Stimulated activated CD4-positive, alpha-beta T cell treated with anti-CD3 and anti-CD28 coated beads, Interleukin-4, amount 100 ng/mL, for 48 hours (primary cell): ENCODE measurements at places on chromosomes 2 and 18.

- peak; percentile 25 for DNase-seq
Observed at GRCh38 chr2:26018184-26019055, 15.5 kb upstream of the RAB10 start.

- no peak for DNase-seq
Observed at GRCh38 chr2:71843391-71843850, 304.2 kb downstream of the CYP26B1 start.

DNA sequence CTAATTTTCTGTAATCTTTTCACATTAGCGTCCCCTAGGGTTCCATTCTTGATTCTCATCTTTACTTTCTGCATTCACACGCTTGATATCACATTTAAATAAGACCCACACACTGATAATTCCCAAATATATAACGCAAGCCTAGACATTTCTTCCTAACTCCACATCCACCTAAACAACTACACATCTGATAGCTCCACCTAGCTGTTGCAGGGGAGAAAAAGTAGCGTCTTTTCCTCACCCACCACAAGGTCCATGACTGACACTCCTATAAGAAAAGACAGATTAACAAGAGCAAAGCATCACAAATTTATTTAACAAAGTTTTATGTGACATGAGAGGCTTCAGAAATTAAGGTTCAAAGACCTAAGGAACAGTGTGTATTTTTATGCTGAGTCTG, 862.2 kb upstream of the DDX18 start:
- no peak for DNase-seq

GRCh38 chr2:62456721-62457539, 49.1 kb downstream of the TMEM17 start:
- DNase-seq, result peak; percentile 57

GRCh38 chr2:43542285-43542933, 53.4 kb downstream of the THADA start:
- no peak for DNase-seq

DNA sequence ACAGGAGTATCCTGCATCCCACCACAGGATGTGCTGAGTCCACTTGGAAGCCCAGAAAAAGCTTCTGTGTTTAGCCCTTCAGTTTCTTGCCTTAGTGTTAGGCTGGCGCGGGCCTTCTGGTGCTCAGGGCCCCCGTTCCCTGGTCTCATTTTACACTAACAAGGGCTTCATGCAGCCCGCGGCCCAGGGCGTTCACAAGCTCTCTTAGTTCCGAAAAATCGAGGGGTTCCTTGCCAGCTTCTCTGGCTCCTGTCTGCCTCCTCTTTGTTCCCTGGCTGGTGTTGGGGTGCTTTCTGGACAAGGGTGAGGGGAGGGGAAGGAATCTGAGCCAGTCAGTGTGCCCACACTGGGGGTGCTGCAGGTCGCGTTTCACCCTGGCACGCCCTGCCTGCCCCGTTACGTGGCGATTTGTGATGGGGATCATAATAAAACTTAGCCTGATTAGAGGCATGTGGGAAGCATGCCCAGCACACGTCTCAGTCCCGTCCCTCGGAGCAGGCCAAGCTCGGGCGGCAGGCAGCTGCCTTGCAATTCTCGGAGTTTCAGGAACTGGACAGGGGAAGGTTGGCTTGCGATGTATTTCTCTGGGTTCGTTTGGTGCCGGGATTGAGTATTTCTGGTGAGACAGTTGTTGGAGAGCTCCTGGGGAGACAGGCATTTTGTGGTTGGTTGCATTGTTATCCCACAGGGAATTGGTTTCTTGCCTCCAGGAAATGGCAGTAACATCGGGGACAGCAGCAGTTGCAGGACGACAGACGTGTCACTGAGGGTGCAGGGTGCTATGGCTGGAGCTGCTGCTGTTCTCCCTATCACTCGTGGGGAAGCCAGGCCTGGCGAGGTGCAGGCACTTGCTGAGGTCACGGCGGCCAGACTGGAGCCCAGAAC, 22.9 kb downstream of the SH3BP4 start:
- DNase-seq, result no peak

- no peak for DNase-seq
Observed at GRCh38 chr2:112000399-112001135, 54.5 kb upstream of the TMEM87B start.

- no peak for DNase-seq
Observed at GRCh38 chr2:27270670-27271069, 4.6 kb upstream of the DNAJC5G start.

DNA sequence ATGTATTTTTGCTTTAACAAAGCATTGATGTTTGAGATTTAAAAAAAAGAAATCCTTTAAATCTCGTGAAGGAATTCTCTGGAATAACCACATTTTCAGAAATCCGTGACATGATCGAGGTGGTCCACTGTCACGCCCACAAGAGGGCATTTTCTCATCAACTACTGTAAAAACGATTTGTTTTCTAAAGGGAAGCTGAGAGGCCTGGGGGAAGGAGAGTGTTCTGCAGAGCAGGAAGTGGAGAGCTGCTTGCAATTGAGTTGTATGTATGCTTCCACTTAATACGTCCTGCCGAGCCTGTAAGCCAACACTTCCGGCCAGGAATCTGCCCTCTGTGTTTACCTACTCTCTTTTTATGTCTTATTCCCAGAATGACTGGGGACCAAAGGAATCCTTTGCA, 19.4 kb downstream of the KLHL29 start:
- DNase-seq, result no peak

DNA sequence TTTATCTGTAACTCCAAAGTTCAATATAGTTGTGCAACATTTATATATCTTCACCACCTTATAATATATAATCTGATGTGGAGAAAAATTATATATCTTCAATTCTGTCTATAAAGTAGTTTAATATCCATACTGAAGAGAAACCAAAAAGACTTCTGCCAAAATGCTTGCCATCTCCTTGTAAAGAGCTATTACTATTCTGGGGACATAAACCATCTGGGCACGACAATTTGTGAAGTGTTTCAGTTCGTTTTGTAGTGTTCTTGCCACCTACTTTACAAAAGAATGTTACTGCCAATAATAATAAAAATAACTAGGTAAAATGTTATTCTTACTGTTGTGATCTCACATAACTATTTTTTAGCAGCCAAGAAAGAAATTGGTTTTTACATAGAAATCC, 45.1 kb downstream of the SCN1A start:
- no peak for DNase-seq

DNA sequence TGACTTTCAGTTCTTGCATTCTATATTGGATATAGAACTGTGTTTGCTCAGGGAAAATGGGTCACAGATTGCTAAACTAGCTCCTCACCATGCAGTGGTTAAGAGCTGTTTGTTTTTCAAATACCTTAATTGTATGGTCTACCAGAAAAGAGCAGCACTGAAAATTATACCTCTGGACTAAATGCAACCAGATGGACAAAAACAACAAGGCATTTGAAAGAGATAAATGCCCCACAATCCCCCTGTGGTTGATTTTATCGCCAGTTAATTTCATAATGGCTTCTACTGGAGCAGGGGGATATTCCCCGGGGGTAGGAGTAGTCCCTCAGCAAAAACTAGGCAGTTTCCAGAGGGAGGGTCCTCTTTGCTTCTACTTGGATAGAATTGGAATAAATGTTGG, 267.9 kb upstream of the TNP1 start:
- no peak for DNase-seq

GRCh38 chr2:216525972-216526371, 27.3 kb downstream of the RPL37A start:
- no peak for DNase-seq

GRCh38 chr2:64485331-64485730, 31.4 kb downstream of the LGALSL start:
- no peak for DNase-seq

- peak; percentile 18 for DNase-seq
Observed at GRCh38 chr2:11343650-11344341, 640 bp downstream of the ROCK2 start.

- no peak for DNase-seq
Observed at GRCh38 chr18:55588111-55588869, at the start of gene TCF4. Gene TCF4 (minus strand): TSS chr18:55588192. CDS start chr18:55587116, 1,076 bp downstream.

DNA sequence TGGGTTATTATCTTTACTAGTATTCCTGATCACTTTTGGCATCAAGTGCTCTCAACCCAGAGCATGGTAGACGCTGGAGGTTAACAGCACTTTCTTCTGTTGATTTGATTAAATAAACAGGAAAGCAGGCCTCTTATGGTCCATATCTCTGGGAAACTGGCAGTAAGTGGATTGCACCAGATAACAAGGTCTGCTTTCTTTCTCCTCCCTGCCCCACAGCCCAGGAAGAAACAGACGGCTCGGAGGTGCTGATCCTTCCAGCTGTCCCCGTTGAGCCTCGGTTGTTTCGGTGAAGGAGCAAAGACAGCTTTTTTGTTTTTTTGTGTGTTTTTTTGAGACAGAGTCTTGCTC, 100.8 kb upstream of the KCTD1 start:
- no peak for DNase-seq

DNA sequence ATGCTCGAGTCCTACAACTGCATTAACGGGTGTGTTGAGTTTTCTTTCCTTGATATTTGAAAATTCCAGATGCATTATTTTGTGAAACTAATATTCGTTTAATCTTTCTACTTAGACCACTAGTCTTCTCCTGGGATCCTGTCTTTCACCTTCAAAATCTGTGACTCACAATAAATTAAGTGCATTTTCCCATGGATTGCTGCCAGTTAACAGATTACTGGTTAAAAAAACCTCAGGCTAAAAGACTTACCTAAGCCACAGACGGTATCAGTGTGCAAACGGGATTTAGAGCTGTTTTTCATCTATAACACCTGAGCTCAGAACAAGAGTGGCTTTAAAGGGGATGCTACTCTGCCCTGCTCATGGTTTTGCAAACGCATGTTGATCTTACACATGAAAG, 10.2 kb downstream of the FECH start:
- no peak for DNase-seq

- DNase-seq, result no peak
Observed at GRCh38 chr2:72745679-72746368, 80.0 kb downstream of the EXOC6B start.

DNA sequence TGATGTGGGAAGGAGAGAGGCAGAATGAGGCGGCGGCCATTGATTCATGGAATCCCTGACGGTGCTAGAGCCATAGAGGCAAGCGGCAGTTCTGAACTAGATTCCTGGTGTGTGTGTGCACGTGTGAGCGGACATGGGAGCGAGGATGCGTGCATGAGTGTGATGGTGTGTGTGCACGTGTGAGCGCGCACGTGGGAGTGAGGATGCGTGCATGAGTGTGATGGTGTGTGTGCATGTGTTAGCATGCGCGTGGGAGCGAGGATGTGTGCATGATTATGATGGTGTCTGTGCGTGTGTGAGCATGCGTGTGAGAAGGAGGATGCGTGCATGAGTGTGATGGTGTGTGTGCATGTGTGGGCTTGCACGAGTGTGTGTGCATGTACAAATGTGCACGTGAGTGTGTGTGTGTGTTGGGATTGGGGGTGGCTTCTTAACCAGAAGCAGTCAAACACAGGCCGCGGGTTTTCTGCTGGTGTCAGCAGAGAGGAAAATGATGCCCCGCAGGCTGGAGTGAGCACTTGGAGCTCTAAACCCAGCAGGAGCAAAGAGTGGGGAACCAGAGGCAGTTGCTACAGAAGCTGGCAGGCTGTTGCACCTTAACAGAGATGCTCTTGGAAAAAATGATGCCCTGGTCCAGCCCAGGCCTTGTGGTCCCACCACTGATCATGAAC, 29.5 kb downstream of the DIPK1C start:
- DNase-seq, result no peak

DNA sequence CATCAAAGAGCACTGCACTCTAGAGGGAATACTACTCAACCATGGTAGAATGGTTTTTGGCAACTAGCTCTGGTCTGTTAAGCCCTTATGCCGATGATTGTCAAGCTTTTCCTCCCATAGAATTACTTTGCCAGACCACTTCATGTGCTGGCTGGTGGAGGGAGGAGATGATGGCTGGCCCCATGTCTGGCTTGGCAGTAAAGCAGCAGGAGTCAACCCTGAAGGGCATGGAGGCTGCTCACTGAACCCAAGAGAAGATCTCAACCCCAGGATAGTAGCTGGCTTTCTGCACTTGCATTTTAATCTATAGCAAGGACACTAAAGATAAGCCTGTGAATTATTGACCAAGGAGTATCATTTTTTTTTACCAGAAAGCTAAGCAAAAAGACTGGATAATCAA, 309.9 kb downstream of the PIEZO2 start:
- no peak for DNase-seq

GRCh38 chr2:48530033-48530811, at the start of gene STON1:
Gene STON1 (plus strand): TSS chr2:48530154. CDS start chr2:48580634, 50,480 bp downstream.
- no peak for DNase-seq

DNA sequence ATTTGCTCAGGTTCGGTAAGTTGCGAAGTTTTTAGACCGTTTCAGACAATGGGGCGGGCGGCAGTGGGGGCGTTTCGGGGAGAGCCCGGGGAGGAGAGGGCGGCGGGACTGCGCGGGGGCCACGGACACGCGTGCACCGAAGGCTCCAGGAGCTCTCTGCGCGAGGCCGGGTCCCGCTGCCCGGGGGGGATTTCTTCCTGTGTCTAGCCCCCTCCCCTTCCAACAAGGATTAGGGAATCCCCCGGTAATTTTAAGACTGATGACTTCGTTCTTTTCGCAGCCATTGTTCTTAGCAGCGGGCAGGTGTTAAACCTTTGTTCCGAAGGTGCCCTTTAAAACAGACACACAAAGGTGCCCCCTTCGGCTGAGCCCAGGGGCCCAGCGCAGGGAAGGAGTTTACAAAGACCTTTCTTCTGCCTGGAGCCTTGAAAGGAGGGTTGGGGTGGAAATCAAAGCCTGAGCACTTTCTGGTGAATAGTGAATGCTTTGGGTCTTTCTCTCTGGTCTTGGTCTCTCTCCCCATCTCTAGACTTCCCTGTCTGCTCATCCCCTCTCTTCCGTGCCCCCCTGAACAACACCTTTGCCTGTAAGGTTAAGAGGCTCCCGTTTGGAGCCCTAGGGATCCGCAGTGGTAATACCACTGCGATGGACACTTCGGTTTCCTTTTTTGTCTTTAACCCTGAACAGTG, 2.1 kb downstream of the TRIB2 start:
- DNase-seq, result no peak

GRCh38 chr2:45857275-45857609, 205.8 kb downstream of the PRKCE start:
- no peak for DNase-seq

- DNase-seq, result no peak
Observed at GRCh38 chr2:126698376-126698775, 42.4 kb downstream of the GYPC start.

GRCh38 chr2:206422493-206422892, 20.8 kb upstream of the ADAM23 start:
- no peak for DNase-seq

GRCh38 chr2:23449413-23449812, 64.4 kb downstream of the KLHL29 start:
- no peak for DNase-seq

DNA sequence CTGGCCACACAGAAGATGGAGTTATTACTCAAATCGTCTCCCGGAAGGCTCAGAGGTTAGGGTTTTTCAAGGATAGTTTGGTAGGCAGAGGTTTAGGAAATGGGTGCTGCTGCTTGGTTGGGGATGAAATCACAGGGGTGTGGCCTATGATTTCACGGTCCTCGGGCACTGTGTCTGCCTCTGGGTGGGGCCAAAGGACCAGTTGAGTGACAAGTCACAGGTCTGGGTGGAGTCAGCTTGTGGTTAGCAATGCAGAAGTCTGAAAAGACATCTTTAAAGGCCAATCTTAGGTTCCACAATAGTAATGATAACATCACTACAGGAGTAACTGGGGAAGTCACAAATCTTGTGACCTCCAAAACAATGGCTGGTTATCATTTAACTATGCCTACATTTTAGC, 387.8 kb downstream of the ZNF521 start:
- DNase-seq, result no peak
